Stimulated activated CD8-positive, alpha-beta memory T cell treated with anti-CD3 and anti-CD28 coated beads, Interleukin-15, amount 100 ng/mL, for 48 hours (primary cell): ENCODE measurements at places on chromosomes 13 and 19.

DNA sequence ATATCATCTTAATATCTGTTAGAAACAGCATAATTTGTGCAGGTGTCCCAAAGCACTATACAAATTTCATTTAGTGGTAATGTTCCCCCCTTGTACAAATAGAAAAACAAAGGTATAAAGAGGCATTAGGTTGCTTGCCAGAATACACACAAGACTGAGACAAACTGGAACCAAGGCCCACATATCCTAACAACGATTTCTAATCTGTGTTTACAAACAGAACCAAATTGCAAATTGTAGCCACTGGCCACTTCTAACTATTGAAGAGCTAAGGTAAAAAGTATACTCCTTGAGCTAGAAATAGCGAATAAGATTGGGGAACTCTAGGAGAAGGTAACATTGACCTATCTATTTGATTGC is 526.1 kb downstream of the KLF12 start:
- no peak for DNase-seq

GRCh38 chr13:47890146-47890814 is 110.8 kb downstream of the SUCLA2 start:
- no peak for DNase-seq

DNA sequence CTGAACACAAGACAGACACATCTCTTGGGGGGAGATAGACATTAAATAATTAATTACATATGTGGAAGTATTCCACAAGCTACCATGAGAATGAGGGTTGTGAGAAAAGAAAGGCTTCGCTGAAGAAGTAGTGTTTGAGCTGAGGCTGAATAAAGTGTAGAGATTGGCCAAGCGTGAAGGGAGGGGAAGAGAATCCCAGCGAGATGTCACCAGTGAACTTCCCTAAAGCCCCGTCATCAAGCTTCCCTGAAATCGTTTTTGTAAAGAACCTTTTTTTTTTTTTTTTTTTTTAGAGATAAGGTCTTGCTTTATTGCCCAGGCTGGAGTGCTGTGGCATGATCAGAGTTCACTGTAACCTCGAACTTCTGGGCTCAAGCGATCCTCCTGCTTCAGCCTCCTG is 235.2 kb downstream of the KCNRG start:
- no peak for DNase-seq

DNA sequence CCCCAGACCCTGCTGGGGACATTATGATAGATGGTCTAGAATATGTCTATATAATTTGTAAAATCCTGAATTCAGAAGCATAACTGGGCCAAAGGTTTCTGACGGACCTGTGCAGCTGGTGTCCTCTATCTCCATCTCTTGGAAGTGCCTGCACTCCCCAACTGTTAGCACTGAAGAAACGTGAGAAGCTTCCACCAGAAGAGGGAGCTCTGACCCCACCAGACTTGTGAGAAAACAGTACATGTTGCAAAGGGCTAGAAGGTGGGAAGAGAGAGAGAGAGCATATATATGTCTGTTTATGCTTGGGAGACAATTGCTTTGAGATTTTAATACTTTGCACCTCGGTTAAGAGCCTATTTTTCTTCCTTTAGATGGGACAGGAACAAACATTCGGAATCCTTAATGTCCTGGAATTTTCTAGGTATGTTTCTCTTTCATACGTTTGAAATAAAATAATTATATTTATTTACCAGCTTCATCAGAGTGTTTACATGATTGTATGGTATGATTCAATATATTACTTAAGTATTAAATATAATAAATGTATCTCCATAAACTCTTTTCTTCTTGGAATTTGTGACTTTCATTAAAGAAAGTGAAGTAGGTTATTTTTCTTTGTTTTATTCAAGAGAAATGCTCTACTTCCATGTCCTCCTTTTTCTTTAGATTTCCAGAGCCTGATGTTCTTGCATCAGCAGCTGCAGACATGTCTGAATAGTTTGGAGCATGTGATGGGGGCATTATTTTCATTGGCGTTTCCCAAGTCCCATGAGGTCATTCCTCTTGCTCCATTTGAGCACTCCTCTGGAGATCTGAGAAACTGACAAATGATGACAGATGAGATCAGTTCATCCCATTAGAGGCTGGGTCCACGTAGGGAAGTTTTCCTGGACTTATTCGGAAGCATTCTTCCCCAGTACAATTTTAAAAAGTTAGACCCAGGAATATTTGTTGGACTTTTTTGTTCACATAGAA is 202.9 kb downstream of the ATP8A2 start:
- DNase-seq = peak; percentile 37

DNA sequence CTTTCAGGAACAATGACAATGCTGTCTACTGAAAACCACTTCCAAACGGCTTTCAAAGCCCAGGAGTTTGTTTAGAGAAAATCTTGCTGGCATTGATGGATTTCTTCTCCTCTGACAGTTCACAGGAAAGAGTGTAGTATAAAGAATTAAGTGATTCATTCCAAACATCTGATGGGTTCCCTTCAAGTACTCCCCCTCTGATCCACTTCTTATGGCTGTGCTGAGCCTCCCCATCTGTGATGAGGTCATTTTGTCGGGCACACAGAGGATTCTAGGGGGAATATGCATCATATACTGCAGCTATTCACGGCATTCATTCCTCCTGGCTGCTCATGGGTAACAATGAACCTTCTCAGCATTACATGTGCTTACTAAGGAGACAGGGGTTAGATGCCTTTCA is 107.9 kb downstream of the RGCC start:
- no peak for DNase-seq

- no peak for DNase-seq
These were observed 88.1 kb downstream of the MZT1 start for GRCh38 chr13:72639377-72639776.

DNA sequence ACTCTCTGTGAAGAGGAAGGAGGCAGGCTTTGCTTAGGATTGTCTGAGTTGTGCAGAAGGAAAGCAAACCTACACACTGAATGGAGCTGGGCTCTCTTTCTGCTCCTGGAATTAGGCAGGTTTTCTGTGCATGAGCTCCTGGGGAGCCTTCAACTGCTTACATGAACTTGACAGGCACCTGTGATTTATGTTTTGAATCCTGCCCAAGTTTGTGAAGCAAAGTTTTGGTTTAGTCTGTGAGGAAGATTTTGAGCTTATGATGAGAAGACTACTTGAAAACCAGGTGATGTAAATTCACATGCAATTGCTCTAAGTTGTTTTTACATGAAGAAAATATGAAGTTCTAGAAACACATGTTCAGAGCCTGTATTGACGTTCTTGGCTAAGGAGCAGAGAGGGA is 109.0 kb downstream of the SLAIN1 start:
- DNase-seq = no peak

DNA sequence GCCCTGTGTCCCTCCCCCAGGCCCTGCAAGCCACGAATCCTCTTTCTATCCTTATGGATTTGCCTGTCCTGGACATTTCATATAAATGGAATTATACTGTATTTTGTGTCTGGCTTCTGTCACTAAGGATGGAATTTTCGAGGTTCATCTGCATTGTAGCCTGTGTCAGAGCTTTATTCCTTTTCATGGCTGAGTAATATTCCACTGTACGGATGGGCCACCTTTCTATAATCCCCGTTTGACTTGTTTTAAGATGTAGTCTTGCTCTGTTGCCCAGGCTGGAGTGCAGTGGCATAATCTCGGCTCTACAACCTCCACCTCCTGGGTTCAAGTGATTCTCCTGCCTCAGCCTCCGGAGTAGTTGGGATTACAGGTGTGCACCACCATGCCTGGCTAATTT is 3.9 kb upstream of the KDM4B start:
- no peak for DNase-seq

DNA sequence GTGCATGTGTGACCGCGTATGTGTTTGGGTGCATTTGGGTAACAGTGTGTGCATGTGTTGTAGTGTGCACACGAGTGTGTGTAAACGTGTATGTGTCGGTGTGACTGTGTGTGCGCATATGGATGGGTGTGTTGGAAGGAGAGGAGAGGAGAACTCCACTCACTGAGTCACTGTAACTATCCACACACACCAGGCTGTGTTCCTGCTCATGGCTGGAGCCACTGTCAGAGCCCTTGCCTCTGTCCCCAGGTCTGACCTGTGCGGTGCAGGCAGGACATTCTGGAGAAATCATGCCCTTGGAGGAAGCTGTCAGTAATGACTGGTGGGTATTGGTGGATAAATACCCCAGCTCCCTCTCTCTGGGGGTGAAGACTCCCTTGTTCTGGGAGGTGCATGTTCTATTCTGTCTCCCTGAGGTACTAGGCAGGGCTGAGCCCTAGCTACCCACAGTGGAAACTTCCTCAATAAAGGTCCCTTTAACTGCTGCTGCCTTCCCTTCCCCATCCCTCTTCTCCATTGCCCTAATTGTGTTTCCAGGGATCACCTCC is 48.4 kb downstream of the CYP4F22 start:
- DNase-seq = no peak

- DNase-seq = no peak
These were observed 41.9 kb upstream of the PSG2 start for GRCh38 chr19:43124360-43124759.

GRCh38 chr13:85812282-85812681 is 13.1 kb upstream of the SLITRK6 start:
- no peak for DNase-seq

GRCh38 chr13:75365724-75366173 is 116.2 kb downstream of the TBC1D4 start:
- no peak for DNase-seq

DNA sequence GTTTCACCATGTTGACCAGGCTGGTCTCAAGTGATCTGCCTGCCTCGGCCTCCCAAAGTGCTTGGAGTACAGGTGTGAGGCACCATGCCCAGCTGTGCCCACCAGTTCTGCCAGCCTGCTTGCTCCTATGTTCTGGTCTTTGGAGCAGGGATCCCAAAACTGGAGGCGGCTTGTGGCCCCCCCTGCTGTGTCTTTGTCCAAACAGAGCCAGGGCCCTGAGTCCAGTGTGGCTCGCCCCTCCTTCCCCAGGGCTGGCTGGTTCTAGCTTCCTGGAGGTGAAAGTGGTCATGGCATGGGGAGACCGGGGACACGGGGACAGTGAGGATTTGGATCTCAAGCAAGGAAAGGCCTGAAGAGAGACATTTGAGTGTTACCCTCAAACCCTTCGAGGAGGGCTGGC is 11.5 kb upstream of the TINCR start:
- DNase-seq = no peak

- DNase-seq = no peak
These were observed 9.0 kb downstream of the UGGT2 start for GRCh38 chr13:96044238-96044637.

DNA sequence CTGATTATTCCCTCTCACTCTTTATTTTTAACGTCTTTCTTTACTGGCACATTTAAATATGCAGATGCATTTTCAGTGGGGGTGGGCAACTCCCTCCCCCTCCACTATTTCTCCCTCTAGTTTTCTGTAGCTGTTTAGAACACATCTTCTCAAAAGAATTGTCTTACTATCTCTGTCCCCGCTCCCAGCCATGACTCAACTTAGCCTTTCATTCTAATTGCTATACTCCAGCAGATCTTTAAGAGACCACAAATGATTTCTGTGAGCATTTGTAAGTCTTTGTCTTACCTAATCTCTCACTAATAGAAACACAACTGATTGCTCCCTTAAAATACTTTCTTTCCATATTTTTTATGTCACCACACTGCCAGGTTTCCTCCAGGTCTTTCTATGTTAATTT is 350.9 kb downstream of the SPRY2 start:
- no peak for DNase-seq

DNA sequence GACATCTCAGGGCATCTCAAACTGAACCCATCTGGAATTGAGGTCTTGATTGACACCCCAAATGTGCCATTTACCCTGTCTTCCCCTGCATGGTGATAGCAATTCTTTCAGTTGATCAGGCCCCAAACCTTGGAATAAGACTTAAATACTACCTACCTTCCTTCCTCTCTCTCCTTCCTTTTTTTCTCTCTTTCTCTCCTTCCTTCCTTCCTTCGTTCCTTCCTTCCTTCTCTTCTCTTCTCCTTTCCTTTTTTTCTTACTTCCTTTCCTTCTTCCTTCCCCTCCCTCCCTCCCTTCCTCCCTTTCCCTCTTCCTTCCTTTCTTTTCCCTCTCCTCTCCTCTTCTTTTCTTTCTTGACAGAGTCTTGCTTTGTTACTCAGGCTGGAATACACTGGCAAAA is 7.4 kb upstream of the GIPC1 start:
- no peak for DNase-seq

DNA sequence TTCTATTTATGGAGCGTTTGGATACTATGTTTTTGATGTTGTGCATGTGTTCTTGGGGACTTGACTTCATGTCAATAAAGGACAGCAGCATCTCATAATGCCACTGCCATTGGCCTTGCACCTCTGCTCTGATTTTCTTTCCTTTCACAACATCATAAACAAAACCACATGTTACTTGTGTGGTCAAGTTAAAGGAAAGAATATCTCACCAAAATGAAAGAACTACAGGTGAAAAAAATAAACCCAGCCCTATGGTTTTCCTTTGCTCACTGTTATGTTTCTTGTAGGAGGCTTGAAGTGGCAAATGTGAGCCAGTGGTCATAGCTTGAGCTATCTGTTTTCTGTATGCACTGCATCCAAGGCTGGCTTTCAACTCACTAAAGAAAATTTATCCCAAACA is 240.4 kb downstream of the KCNRG start:
- no peak for DNase-seq

DNA sequence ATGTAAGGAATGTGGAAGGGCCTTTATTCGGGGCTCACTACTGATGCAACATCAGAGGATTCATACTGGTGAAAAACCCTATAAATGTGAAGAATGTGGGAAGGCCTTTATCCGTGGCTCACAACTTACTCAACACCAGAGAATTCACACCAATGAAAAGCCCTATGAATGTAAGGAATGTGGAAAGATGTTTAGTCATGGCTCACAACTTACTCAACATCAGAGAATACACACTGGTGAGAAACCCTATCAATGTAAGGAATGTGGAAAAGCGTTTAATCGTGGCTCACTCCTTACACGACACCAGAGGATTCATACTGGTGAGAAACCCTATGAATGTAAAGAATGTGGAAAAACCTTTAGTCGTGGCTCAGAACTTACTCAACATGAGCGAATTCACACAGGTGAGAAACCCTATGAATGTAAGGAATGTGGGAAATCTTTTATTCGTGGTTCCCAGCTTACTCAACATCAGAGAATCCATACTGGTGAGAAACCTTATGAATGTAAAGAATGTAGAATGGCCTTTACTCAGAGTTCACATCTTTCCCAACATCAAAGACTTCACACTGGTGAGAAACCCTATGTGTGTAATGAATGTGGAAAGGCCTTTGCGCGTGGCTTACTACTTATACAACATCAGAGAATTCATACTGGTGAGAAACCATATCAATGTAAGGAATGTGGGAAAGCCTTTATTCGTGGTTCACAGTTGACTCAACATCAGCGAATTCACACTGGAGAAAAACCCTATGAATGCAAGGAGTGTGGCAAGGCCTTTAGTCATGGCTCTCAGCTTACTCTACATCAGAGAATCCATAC is 44.3 kb downstream of the ZNF585A start:
- DNase-seq = no peak

GRCh38 chr13:34257966-34258365 is 440.0 kb downstream of the RFC3 start:
- DNase-seq = no peak
